ENCODE measurements at places on chromosomes 16 and 17. TPM values are rescaled to one million over a fixed set of nuclear protein-coding genes. Genes with fewer than 3 reads are reported as not detected.

Gene KRT33A
- total RNA-seq: not detected

Gene ZG16
- total RNA-seq: not detected

Gene CD300H
- not detected for total RNA-seq

Gene CEP295NL
- total RNA-seq: 0.56 TPM

GRCh38 chr17:65433157-65433556 is 128.3 kb downstream of the AXIN2 start:
- H3K27ac ChIP-seq: no peak overlapping the region
- DNase-seq: no peak
- peaks cover 4% of the 10 kb centered on the region for H3K4me1 ChIP-seq
- peaks cover 9% of the 10 kb centered on the region for H3K27me3 ChIP-seq
- no peak overlapping the region for H3K4me3 ChIP-seq

DNA sequence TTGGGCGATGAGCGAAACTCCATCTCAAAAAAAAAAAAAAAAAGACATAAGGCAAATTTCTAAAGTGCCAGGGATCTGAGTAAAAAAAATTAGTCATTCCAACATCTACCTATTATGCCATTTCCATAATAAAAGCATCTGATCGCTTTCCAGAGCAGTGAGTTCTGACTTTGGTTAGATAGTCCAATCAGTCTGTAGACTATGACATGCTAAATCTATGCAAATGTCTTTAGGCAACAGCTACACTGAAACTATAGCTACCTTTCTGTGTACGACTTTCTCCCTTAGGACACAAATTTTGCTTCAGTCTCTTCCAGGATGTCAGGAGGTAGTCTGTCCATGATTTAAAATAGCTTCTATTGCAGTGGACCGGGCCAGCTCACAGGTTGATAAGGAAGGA is 58.9 kb upstream of the ARHGAP44 start:
- no peak overlapping the region for H3K27ac ChIP-seq
- H3K36me3 ChIP-seq: no peaks in the 10 kb centered on the region
- no peak overlapping the region for H3K4me3 ChIP-seq
- DNase-seq: no peak

- peak overlapping the region; percentile 27 for H3K27ac ChIP-seq
- no peak for DNase-seq
- peaks cover 69% of the 10 kb centered on the region for H3K27me3 ChIP-seq
Observed at GRCh38 chr17:62653826-62654761, 26.6 kb downstream of the MRC2 start.

GRCh38 chr17:10264051-10264450 is 65.6 kb upstream of the GAS7 start:
- no peaks in the 10 kb centered on the region for H3K36me3 ChIP-seq

DNA sequence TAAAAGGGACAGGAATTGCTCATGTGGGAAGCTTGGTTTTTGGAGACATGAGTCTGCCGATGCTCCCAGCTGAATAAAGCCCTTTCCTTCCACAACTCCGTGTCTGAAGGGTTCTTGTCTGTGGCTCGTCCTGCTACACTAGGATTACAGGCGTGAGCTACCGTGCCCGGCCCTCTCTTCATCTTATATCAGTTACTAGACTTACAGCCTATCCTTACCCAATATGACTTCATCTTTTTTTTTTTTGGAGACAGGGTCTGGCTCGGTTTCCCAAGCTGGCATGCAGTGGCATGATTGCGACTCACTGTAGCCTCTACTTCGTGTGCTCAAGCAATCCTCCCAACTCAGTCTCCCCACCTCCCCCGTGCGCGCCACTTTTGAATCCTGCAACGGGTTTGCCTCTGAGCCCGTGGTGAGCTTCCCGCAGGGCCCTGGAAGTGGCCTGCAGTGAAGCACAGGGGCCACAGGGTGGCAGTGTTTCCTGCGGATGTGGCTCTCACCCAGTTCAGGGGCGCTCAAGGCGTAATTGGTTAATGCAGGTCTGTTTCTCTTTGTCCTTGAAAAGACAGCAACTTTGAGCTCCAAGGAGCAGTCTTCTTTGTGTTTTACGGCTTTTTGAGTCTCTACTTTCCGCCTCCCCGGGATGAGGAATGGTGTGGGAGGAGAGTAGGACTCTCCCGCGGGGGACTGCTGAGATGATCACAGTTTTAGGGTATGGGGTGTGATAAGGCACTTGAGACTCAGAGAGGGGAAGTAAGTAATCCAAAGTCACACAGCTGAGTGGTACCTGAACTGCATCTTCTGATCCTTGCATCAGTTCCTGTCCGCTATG is 22.7 kb upstream of the GPRC5B start:
- H3K36me3 ChIP-seq: no peaks in the 10 kb centered on the region
- H3K4me1 ChIP-seq: peaks cover 8% of the 10 kb centered on the region
- peak overlapping the region; percentile 24 for H3K4me3 ChIP-seq

GRCh38 chr17:17975436-17975835 is 2.8 kb downstream of the DRC3 start:
- H3K27ac ChIP-seq: no peak overlapping the region
- H3K4me3 ChIP-seq: no peak overlapping the region
- H3K4me1 ChIP-seq: peaks cover 13% of the 10 kb centered on the region
- no peak for DNase-seq
- H3K36me3 ChIP-seq: no peaks in the 10 kb centered on the region

GRCh38 chr17:64412944-64413381 is 22.3 kb upstream of the PECAM1 start:
- no peak overlapping the region for H3K4me3 ChIP-seq
- H3K27ac ChIP-seq: no peak overlapping the region
- H3K36me3 ChIP-seq: no peaks in the 10 kb centered on the region
- H3K4me1 ChIP-seq: peaks cover 6% of the 10 kb centered on the region
- DNase-seq: no peak

Measured in activated CD4-positive, alpha-beta T cell treated with anti-CD3 and anti-CD28 coated beads, Interleukin-2, amount 10 ng/mL, durations not matched to agents 24 days and 14 days (primary cell).